ENCODE measurements at places on chromosomes 1 and 21. TPM values are rescaled to one million over a fixed set of nuclear protein-coding genes. Genes with fewer than 3 reads are reported as not detected.

DNA sequence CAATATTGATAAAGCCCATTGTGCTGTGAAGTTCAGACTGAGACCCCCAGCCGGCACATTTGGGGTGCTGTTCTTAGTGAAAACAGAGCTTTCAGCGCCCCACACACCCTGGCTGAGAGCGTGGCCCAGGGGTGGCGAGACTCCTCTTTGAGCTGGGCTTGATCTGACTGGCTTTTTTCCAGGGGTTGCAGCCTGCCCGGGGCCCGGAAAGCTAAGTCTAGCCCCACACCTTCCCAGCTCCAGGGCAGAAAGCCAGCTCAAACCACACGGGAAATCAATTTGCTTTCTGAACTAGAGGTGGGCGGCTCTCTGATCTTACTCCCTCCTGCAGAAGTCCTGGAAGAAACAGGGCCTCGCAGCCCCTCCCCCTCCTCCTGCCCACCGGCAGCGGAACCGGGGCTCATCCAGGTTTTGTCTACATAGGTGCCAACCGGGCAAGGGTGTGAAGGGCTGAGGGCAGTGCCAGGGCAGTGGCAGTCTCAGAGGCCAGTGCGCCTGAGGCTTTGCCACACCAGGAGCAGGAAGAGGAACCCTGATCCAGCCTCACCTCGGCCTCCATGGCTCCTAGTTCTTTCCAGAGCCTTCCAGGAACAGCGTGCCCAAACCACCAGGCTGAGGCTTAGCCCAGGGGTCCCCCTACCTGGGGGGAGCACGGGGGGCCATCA lies 155.3 kb downstream of the NPHP4 start:
- no peak for DNase-seq

- no peak for DNase-seq
Observed at GRCh38 chr1:241999026-241999425, at the start of gene MAP1LC3C. TSS of gene MAP1LC3C (minus strand) at chr1:241999098. CDS start at chr1:241999008, 90 bp downstream.

- DNase-seq, result no peak
Observed at GRCh38 chr1:199404976-199405375, 622.5 kb upstream of the NR5A2 start.

The ADCY10 gene
- 1.4 TPM for total RNA-seq

The SLAMF6 gene
- total RNA-seq, result 38.0 TPM
